Dorsolateral prefrontal cortex (tissue), 122 donors: ENCODE measurements at places on chromosomes 7 and 10.

DNA sequence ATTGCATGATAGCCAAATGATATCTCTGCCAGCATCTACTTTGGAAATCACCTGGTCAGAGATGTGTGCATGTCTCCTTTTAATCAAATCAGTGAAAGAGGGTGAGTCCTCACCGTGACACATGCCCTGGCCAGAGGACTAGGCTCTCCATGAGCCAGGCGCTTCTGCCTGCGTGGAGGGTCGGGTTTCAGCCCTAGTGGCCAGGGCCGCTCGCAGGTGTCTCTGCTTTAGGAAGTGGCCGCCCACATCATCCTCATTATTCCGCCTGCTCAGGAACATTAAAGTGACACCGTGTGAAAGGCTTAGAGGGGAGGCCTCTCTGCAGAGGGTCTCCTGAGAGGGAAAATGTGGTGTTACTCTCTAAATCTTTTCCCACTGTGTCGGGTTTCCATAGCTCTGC, 173.6 kb upstream of the PRKCQ start:
- DNase-seq: no peak

DNA sequence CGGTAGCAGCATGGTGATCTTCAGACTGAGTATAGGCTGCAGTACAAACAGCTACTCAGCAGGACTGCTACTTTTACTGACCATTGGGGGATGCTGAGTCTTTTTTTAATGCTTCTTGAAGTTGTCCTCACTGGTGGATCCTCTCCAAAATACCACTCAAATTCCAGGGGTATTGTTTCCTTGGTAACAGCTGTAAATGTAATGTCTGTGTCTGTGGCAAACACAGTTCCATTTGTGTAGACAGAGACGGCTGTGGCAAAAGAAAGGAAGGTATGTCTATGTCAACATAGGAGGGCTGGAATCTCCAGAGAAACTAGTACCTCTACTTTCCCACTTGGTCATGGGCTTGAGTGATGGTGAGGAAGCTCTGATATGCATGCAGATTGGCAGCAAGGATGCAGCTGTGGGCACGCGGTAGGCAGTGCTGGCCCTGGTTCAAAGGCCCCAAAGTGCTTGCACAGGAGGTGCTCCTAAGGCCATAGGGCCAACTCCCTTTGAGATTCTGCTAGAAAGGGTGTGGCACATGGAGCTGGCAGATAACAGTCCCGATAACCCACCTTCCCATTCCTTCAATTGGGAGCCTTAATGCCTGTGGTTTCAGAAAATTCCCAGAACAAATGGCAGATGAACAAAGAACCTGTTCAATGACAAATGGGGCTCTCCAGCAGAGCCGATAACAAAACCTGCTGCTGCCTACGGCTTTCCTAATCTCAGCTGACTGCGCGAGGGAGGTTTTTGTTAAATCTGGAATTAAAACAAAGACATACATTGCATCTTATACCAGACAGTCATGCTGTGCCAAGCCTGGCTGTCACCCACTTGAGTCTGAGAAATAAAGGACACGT, 43.0 kb downstream of the PKD1L1 start:
- no peak for DNase-seq

GRCh38 chr10:88582806-88583583, at the start of gene RNLS:
TSS of gene RNLS (minus strand) at chr10:88583318.
- peak; percentile 76 for DNase-seq

- DNase-seq: no peak
Observed at GRCh38 chr7:113698556-113699220, 220.1 kb downstream of the PPP1R3A start.

DNA sequence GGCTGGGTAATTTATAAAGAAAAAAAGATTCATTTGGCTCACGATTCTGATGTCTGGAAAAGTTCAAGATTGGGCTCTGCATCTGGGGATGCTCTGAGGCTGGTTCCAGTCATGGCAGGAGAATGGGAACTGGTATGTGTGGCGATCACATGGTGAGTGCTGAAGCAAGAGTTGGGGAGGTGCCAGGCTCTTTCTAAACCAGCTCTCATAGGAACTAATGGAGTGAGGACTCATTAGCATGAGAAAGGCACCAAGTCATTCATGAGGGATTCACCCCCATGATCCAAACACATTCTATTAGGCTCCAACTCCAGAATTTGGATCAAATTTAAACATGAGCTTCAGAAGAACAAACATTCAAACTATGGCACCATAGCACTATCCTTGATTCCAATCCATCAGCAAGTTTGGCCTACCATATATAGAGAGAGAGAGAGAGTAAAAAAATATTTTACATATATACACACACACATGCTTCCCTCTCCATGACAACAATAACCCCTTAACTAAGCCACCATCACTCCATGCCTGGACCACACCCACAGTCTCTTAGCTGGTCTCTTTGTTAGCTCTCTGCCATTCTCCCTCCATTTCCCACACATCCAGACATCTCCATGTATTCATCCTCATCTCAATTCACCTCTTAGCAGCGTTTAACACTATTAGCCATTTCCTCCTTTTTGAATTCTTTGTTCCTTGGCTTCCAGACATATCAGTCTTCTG, 57.9 kb downstream of the NPY start:
- no peak for DNase-seq

- no peak for DNase-seq
Observed at GRCh38 chr7:152144557-152145245, 119.2 kb downstream of the GALNT11 start.

GRCh38 chr10:1895691-1896090, 158.4 kb upstream of the ADARB2 start:
- no peak for DNase-seq
